ENCODE measurements at places on chromosomes 1 and 21.

GRCh38 chr1:237492359-237492758 is 398.4 kb downstream of the ZP4 start:
- no peak for DNase-seq

DNA sequence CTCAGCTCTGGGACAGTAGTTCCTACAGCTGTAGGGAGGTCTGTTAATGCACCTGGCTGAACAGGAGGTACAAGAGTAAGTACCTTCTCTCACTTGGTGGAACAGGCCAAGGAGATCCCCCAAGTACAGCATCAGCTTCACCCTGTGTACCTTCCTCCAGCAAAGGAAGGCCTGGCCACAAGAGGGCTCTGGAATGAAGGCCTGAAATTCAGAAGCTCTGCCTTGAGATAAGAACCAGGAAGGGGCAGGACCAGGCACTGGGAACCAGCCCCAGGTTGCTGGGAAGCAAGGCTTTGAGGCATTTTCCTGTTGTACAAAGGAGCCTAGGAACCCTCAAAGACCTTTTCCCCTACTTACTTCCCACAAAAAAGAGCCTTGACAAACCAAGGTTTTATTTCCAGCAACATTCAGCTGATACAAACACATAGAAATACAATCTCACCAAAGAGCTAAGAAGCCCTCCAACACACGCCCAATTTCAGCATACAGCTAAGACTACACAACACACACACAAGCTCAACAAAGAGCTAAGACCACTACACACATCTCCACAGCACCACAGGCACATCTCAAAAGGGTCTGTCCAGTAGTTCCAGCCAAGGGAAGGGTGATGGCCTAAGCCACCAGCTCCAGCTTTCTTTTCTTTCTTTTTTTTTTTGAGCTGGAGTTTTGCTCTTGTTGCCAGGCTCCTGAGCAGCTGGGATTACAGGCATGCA is 23.5 kb downstream of the F11R start:
- DNase-seq, result no peak

- DNase-seq, result no peak
Observed at GRCh38 chr1:236980673-236981072, 23.6 kb downstream of the MT1HL1 start.

DNA sequence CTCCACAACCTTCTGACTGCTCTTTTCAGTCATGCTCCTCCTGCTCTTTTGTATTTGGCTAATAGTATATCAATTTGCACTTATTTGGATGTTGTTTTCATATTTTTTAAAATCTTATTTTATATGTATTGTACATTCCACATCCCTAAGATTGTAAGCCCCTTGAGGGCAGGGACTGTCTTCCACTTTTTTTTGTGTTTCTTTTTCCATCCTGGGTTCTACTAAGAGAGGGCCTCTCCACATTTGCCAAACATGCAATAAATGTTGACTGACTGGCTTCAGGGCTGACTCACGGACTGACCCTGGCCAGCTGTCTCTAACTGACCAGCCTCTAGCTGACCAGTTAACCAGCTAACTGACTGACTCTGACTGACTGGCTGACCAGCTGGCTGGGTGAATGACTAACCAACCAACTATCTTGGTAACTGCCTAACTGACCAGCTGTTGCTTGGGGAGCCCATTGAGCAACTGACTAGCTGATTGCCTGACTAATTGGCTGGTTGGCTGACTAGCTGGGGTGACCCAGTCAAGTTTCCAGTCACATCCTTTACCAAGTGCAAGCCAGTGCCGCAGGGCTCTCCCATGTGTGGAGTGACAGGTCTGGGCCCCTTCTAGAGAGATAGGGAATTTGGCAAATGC is 16.1 kb downstream of the CSF1 start:
- DNase-seq, result no peak

DNA sequence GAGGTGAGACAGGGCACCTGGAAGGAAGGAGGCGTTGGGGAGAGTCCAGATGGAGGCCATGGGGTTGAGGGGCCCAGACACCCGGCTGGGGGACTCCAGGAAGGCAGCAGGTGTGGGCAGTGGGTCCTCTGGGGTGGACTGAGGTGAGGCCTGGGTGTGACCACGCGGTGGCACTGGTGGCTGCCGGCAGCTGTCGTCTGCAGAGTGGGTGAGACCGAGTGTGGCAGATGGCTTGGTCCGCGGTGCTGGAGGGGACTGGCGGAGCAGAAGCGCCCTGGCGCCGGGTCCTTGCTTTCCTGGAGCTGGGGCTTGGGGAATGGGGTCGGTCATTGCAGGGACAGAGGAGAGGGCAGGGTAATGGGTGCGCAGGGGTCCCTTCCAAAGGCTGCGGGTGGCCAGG is 12.5 kb downstream of the AGRN start:
- no peak for DNase-seq

DNA sequence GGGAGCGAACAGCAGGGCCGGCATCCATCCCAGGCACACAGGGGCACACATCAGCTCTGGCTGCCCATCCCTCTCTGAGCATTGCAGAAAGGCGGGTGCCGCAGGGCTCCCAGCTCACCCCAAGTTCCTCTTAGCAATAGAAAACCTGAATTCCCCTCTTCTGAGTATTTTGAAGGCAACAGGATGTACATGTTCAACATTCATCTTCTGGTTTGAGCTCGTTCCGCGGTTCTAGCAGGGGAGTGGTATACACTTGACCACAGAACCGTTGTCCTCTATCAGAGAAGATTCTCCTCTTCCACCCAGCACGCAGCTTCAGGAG is 23.6 kb downstream of the ACTA1 start:
- DNase-seq, result no peak

GRCh38 chr1:208874915-208875314 is 630.7 kb upstream of the PLXNA2 start:
- DNase-seq, result no peak

DNA sequence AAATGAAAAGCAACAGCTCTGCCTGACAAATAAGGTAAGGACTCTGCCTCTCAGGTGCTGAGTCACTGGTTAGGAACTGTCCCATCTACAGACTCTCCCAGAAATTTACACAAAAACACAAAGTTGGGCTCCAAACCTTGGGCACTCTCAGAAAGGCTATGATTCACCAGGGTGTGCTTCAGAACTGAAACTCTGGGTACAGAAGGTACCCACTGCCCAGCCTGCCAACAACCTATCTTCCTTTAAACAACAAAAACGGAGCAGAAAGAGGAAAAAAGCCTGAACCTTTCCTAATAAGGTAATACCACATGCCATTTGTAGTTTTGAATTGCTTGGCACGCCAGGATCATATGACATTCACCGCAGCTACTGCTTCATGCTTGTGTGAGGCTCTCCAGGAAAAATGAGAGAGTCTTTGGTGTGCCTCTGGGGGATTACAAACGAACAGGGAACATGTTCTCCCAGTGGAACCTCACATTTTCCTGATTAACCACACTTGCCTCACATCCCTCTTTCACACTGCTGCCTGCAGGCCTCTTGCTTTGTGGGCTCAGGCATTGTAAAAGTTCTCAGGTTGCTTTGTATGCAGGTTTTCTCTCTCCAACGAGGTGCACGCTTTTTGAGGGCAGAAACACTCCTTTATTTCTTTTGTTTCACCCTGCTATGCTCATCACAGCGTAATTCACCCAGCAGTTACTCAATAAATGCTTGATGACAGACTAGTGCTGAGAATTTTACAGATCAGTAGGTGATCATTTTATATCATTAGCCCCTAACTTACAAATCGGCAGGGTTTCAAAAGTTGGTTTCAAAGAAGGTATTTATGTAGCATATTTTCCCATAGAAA is 65.1 kb downstream of the GADD45A start:
- DNase-seq, result no peak

- DNase-seq, result no peak
Observed at GRCh38 chr1:90721210-90722194, 4.4 kb upstream of the BARHL2 start.

DNA sequence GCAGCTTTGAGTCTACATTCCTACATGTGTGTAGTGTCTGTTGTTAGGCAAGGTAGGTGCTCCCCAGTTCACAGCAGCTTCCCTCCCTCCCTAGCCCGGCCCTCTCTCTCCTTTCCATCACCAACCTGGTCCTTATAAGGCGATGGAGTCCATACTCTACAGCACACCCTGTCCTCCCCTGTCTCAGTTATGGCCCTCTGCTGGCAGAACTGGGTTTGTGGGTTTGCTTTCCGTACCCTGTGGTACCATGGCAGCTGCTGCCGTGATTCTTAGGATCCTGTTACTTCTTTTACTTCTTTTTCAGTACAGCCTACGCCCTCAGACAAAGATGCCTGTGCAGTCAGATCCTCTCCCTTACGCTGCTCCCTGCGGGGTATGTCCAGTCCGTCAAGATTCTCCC is 31.7 kb downstream of the AK5 start:
- no peak for DNase-seq

DNA sequence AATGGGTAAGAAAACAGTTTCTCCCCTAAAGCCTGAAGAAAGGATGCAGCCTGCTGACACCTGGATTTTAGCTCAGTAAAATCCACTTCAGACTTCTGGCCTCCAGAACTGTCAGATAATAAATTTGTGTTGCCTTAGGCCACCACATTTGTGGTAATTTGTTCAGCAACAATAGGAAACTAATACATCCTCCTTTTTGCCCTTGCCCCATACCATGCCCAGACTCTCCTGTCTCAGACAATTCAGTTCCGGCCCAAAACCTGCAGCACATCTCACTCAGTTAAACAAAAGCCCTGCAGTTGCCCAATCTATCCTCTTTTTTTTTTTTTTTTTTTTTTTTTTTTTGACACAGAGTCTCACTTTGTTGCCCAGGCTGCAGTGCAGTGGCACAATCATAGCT is 25.8 kb downstream of the SMIM12 start:
- no peak for DNase-seq

All from T-helper 22 cell (primary cell).